ENCODE measurements at places on chromosomes 13 and 19.

GRCh38 chr19:11286312-11286974 is 9.5 kb upstream of the TSPAN16 start:
- DNase-seq: no peak

GRCh38 chr13:60720590-60720989 is 323.6 kb downstream of the TDRD3 start:
- no peak for DNase-seq

- peak; percentile 30 for DNase-seq
These were observed 131.8 kb downstream of the IRS2 start for GRCh38 chr13:109654341-109655205.

DNA sequence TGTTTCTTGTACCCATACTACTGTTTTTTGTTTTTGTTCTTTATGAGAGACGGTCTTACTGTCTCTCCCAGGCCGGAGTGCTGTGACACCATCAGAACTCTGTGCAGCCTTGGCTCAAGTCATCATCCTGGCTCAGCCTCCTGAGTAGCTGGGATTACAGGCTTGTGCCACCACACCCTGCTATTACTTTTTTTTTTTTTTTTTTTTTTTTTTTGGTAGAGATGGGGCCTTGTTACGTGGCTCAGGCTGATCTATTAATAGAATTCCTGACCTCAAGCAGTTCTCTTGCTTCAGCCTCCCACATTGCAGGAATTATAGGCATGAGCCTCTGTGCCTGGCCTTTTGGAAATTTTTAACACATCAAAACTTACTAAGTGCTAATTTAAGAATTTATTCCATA is 2.9 kb upstream of the ZNF304 start:
- no peak for DNase-seq

- no peak for DNase-seq
These were observed 3.8 kb downstream of the ZIC2 start for GRCh38 chr13:99985241-99985874.

DNA sequence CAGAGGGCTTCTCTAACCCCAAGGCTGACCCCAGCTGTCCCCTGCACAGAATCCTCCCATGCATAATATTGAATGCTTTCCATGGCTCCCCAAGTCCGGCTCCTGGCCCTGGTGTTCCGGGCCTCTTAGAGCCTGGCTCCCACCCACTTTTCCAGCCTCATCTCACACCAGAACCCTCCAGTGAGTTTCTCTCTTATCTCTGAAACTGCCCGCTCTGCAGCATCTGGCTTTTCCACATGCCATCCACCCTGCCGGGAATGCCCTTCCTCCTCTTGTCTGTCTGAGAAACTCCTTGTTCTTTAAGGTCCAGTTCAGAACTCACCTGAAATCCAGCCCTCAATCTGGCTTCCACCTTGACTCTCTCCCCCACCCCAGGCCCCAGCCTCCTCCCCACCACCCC is 6.8 kb downstream of the SYNGR4 start:
- DNase-seq: no peak

- DNase-seq: no peak
These were observed 10.4 kb downstream of the EXOSC8 start for GRCh38 chr13:37011002-37011401.

DNA sequence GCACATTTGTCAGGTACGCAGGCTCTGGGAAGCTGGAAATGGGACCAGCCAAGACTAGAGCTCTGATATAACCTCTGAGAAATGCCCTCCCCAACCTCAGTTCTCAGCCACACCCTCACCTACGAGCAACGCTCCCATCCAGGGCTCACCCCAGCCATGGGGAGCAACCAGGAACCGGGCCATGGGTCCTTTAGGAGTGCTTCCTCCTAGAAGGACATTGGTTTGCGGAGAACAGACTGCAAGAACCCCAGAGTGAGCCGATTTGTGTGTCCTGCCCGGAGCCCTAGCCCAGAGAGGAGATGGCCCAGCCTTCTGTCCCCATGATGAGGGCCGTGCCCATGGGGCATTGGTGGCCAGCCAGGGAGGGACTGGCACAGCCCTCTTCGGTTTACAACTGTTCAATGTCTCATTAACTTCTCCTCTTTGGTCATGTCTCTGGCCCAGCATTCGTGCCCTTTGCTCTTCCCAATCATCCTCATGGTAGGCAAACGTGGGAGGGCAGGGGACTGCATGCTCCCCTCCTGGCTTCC is 32.9 kb upstream of the IGSF23 start:
- DNase-seq: no peak

- DNase-seq: peak; percentile 87
These were observed at the start of gene BTBD2 for GRCh38 chr19:2015608-2015950. Gene BTBD2, minus strand, starts transcription at chr19:2015714. Its CDS starts 11 bp downstream, at chr19:2015703.

DNA sequence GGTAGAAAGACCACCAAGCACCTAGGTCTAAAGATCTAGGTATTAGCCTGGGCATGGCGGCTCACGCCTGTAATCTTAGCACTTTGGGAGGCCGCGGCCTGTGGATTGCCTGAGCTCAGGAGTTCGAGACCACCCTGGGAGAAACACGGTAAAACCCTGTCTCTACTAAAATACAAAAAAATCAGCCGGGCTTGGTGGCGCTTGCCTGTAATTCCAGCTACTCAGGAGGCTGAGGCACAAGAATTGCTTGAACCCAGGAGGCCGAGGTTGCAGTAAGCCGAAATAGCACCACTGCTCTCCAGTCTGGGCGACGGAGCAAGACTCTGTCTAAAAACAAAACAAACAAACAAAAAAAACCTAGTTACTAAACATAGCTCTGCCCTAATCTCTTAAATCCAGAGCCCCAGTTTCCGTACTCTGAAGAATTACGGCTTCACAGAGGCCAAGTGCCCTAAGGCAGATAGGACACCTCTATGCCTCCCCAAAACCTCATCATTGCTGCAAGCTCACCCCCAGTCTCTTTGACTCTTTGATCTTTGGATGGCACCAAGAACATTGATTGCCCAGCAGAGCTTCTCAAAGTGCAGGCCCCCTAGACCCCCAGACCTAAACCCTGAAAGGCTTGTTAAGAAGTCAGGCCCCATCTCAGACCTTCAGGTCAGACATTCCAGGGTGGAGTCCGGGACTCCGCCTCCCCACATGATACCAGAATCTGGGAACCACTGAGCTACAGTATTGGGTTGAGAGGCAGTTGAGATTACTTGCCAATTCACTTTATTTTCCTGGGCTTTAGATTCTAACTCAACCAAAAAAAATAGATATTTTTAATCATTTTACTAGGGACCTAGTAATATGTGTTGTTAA is 2.8 kb downstream of the COL4A2 start:
- DNase-seq: no peak

GRCh38 chr19:17767559-17767958 is 16.3 kb downstream of the FCHO1 start:
- no peak for DNase-seq

- DNase-seq: no peak
These were observed 10.1 kb downstream of the TUBA3C start for GRCh38 chr13:19171563-19171962.

- DNase-seq: no peak
These were observed 9.0 kb upstream of the ECH1 start for GRCh38 chr19:38840583-38840968.

DNA sequence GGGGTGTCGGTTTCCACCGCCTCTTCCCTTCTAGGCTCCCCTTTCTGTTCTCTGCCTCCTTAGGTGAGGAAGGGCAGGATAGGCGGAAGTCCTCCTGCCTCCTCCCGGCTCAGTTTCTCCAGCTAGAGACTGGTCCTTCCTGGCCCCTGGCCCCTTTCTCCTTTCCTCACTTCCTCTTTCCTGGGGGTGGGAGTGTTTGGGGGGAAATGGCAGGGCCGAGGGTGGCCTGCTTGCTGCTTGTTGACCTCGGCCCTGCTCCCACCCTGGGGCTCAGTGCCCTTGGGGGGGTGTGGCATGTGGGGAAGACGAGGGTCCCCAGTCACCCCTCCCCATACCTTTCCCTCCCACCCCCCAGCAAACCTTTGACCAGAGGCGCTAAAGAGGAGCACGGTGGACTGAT is 5.0 kb downstream of the U2AF2 start:
- DNase-seq: no peak

DNA sequence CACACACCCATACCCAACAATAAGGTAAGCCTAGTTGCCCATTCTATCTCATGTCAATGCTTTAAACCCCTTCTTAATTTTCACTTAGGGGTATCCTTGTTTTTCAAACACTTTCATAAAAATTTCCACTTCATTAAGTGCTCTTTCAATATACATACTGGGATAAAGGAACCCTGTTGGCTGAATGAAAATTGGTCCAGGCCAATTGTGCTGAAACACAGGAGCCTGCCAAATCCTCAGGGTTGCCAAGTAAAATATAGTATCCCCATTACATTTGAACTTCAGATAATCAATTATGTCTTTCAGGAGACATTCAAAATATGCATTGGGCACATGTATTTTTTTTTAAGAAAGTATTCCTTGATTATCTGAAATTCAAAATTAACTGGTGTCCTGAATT is 1131.1 kb downstream of the SLITRK1 start:
- no peak for DNase-seq

DNA sequence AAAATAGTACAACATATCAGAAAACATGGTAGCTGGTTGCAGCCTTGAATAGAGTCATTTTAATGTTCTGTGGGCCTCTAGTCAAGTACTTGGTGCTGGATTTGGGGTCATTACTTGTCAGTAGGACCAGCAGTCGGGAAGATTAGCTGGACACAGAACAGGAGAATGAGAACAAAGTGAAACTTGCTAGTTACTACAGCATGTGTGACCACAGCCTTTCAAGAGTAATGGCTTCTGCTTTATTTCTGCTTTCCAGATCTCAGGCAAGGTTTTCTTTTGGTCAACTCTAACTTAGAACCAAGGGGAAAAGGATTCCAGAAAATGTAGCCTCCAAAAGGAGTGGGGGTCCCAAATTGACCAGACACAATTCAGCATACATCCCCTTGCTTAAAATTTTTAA is 17.1 kb upstream of the VWA8 start:
- DNase-seq: no peak

- peak; percentile 97 for DNase-seq
These were observed at the start of gene YJU2 for GRCh38 chr19:4246767-4247593. Gene YJU2, plus strand, starts transcription at chr19:4247080. Its CDS starts 67 bp downstream, at chr19:4247147.

GRCh38 chr19:43623889-43624670 is 4.7 kb upstream of the ZNF428 start:
- DNase-seq: no peak

- no peak for DNase-seq
These were observed 13.8 kb upstream of the COG6 start for GRCh38 chr13:39641645-39642044.

- peak; percentile 93 for DNase-seq
These were observed at the start of gene ZNF615 for GRCh38 chr19:52007806-52008557. Gene ZNF615, minus strand, starts transcription at chr19:52008211. Its CDS starts 4,500 bp downstream, at chr19:52003711.

- no peak for DNase-seq
These were observed 3.2 kb downstream of the AXL start for GRCh38 chr19:41222240-41222639.

GRCh38 chr19:6350688-6351087 is 10.6 kb upstream of the CLPP start:
- DNase-seq: no peak

- DNase-seq: no peak
These were observed 72.4 kb downstream of the STARD13 start for GRCh38 chr13:33213024-33213768.

DNA sequence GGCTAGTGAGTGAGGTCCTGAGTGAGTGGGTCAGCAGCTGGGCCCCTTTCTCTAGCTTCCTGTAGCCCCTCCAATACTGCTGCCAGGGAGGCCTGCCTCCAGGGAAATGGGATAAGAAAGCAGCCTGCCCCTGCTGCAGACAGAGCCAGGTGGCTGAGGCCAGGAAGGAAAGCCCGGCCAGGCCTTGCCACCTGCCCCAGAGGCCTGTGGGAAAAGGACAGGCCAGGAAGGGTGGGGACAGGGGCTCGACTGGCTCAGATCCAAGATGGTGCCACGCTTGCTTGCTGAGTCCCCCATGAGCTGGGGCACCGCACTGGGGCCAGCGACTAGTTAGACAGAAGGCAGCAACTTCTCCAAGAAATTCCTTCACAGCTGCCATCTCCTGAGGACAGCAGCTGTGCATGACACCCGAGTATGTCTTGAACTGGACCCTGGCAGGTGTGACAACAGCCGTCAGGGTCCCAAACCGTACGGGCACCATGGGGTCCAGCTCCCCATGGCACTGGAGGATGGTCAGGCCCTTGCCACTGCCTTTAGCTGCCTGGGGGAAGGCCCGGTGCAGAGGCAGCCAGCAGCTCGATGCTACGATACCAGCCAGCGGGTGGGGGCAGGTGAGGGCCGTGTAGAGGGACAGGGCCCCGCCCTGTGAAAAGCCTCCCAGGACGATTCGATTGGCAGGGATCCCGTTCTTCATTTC is 5.1 kb upstream of the PRR36 start:
- DNase-seq: no peak

DNA sequence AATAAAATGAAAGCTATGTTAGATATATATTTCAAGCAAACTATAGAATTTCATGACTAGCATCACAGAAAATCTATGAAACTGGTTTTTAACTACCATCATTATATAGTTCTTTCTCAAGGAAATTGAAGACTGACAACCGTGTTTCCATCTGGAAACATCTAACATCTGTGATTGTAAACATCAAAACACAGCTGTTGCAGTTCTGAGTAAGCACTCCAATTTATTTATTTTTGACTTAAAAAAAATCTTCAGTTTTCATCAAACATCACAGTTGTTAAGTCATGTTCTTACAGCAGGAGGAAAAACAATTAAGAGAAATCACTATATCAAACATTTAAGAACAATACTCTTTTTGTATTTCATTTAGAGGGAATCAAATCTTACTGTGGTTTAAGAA is 1653.0 kb upstream of the MIR17HG start:
- DNase-seq: no peak

GRCh38 chr19:16890461-16891184 is 1.8 kb downstream of the F2RL3 start:
- DNase-seq: no peak

GRCh38 chr19:11463391-11463790 is 17.5 kb downstream of the ELAVL3 start:
- DNase-seq: no peak

GRCh38 chr13:88288326-88288725 is 617.2 kb downstream of the SLITRK5 start:
- no peak for DNase-seq

DNA sequence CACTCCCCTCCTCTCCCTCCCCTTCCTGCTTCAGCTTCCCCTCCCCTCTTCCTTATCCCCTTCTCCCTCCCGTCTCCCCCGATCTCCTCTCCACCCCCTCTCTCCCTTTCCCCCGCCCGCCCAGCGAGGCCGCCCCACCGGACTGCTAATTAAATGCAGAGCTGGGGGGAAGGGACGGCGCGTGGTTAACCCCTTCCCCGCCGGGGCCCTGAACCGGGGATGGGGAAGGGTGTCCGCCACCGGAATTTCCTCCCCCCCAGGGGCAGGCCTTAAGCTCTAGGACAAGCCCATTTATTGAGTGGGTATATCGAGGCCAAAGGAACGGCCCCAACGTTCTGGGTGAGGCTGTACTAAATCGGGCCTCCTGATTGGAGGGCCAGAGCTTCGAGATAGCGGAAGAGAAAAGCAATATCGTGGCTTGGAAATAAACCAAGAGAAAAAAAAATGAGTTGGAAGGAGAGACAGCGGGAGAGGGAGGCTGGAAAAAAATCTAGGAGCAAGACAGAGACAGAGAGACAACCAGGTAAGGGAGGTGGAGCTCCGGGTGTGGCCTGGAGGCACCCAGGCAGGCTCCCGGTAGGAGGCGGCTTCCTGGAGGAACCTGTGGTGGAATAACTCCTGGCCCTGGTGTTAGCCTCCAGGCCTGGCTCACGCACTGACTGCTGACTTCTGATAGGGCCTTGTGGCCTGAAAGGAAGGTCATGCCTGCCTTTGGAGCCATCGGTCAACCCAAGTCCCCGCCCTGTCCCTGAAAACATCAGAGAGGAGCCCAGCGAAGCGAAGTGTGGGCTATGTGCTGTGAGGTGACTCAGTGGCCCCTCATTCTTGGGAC is 11.6 kb upstream of the JUND start:
- DNase-seq: no peak
